ENCODE measurements at places on chromosomes 5 and 9.
A peak's percentile ranks its signal among the peaks of the same experiment; 100 is the strongest.

DNA sequence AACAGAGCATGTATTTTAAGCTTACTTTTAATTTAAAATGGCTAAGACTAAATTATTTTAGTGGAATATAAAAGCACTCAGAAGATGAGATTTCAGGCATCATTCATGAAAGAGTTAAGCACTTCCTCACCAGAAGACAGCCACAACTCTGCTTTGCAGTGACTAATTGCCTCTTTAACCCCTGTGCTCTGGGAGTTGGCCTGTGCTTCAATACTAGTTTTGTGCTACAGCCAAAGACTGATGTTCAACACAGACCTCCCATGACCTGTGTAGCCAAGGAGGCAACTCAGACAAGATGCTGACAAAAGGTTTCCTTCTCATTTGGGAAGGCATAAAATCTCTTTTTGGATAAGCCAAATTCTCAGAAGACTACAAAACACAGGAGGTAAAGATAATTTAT lies 353.5 kb downstream of the FBXL17 start:
- DNase-seq, result no peak

DNA sequence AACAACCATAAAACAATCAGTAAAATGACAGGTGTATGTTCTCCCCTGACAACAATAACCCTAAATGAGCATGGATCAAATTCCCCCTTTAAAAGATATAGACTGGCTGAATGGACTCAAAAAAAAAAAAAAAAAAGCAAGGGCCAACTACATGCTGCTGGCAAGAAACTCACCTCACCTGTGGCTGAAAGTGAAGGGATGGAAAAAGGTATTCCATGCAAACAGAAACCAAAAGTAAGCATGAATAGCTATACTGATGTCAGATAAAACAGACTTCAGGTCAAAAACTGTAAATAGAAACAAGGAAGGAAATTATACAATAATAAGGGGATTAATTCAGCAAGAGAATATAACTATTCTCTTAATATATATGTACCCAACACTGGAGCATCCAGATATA lies 54.2 kb upstream of the SSBP2 start:
- DNase-seq, result no peak

GRCh38 chr9:20906326-20906725 lies 125.1 kb downstream of the HACD4 start:
- DNase-seq, result no peak

DNA sequence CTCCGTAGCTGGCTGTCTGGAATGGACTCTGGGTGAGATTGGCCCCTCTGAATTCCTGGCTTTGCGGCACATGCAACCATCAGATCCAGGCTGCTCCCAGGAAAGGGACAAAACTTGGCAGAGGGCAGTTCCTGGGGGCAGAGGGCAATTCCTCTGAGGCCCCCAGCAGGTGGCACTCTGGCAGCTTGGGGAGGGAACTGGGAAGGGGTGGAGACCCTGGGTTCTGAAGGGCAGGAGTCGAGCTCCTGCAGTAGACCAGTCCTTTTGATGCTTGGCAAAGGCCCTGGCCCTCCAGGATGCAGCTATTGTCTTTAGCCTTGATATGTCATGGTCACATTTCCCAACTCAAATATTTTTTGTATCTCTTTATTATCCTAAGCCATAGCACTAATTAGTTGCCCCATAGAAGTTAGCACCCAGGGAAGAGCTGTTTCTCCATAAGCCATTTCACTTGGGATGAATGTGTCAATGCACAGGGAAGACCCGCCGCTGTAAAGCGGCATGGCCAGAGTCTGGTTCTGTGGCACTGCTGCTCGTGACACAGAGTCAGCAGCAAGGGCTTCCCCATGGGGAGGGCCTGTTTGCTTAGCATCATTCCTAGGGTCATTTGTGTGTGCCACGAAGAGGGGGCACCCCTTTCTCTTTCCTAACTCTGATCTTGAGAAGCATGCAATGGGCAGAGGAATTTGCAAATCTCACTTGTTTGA lies 51.2 kb upstream of the CDK20 start:
- no peak for DNase-seq

- DNase-seq, result no peak
Measured at GRCh38 chr5:31559942-31560341, 27.8 kb downstream of the C5orf22 start.

DNA sequence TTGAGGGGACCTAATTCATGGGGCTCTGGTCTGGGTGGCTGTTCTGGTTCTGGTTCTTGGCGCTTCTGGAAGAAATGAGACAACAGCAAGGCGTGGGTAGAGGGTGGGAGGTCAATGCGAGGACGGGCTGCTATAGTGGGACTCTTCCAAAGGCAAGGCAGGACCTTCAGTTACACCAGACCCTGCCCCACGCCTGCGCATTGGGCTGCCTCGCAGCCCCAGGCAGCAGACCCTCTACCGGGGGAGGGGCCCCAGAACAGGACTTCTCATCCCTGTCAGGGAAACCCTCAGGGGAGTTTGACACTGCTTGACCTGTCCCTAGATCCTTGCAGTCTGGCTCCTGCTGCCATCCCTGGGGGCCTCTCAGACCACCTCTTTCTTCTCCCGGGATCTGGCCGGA lies 18.5 kb downstream of the CCDC69 start:
- DNase-seq, result no peak

GRCh38 chr5:175246242-175246888 lies 197.6 kb downstream of the DRD1 start:
- DNase-seq, result no peak

DNA sequence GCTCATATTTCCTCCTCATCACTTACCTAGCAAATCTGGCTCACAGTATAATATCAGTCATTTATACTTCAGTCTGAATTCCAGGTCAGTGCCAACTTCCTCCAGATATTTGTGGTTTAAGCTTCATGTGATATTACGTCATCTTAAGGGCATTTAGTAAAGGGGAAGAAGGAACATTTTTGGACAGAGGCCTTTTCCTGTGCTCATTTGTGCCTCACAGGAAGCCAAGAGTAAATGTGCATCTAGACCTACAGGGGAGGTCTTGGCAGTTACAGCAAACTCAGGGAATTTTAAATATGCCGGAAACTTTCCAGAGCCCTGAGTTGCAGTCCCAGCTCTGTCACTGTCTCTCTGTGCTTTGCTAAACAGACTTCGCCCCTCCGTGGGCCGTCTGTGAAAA lies 12.3 kb upstream of the KCNIP1 start:
- no peak for DNase-seq

GRCh38 chr5:140205216-140205615 lies 30.2 kb downstream of the CYSTM1 start:
- no peak for DNase-seq

GRCh38 chr9:95370064-95370463 lies 52.6 kb upstream of the FANCC start:
- no peak for DNase-seq

DNA sequence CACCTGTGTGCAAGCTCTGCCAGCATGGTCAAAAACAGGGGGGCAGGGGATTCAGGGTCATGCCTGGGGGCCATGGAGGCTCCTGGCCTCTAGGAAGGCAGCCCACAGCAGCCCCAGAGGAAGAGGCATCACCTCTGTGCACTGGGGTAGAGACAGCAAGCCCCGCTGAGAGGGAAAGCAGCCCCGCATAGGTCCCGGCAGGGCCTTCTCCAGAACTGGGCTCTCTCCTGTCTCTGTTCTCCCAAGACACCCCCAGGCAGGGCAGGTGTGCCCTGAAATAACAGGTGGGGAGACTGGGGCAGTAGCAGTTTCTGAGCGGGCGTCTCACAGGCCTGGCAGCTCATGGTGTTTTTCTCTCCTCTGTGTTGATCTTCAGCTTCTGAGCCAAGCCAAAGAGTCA lies 279.1 kb downstream of the HSPA4 start:
- no peak for DNase-seq

- DNase-seq, result no peak
Measured at GRCh38 chr5:93186076-93186682, 394.8 kb downstream of the NR2F1-AS1 start.

- no peak for DNase-seq
Measured at GRCh38 chr5:132313366-132313765, 19.2 kb downstream of the SLC22A4 start.

GRCh38 chr9:72292874-72293607 lies 72.0 kb downstream of the ZFAND5 start:
- no peak for DNase-seq

GRCh38 chr5:101950019-101950418 lies 346.1 kb downstream of the SLCO4C1 start:
- no peak for DNase-seq

GRCh38 chr9:29241320-29241719 lies 1668.0 kb upstream of the C9orf72 start:
- DNase-seq, result no peak

GRCh38 chr5:127858116-127858784 lies 155.1 kb downstream of the CCDC192 start:
- no peak for DNase-seq

DNA sequence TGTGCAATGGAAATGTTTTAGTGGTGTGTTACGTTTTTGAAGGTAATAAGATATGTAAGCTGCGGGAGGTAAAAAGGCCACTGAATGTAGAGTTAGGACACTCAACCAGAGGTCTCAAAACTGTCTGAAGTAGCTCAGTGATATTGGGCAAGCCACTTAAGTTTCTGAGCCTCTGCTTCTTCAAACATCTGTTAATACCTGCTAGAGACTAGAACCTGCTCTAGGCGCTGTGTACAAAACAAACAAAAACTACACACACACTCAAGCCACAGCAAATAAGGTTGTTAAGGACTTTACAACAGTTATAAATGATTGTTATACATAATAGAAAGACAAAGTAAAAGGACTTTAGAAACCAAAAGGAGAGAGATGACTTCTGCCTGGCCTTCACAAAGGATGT lies 24.6 kb upstream of the FAM240B start:
- no peak for DNase-seq

GRCh38 chr5:150179019-150179620 lies 10.7 kb upstream of the SLC6A7 start:
- DNase-seq, result no peak

DNA sequence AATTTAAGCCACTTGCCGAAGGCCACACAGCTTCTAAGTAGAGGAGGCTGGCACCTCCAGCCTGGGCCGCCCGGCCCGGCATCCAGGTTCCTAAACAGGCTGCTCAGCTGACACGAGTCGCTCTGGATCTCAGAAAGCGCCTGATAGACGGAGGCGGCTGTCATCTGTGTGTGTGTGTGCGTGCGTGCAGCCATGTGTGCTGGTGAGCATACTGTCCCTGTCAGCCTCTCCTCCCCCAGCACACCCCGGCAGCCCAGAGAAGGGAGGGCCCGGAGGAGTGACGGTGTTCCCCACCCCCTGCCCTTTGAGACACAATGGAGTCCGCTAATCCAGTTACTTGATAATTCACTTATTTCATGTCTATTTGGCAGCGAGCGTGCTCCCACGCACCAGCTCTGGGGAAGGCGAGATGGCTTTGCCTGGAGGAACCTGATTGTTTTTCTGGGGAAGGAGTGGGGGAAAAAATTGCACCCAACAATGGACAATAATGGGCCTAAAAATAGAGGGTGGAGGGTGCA lies 20.0 kb downstream of the NTNG2 start:
- no peak for DNase-seq

DNA sequence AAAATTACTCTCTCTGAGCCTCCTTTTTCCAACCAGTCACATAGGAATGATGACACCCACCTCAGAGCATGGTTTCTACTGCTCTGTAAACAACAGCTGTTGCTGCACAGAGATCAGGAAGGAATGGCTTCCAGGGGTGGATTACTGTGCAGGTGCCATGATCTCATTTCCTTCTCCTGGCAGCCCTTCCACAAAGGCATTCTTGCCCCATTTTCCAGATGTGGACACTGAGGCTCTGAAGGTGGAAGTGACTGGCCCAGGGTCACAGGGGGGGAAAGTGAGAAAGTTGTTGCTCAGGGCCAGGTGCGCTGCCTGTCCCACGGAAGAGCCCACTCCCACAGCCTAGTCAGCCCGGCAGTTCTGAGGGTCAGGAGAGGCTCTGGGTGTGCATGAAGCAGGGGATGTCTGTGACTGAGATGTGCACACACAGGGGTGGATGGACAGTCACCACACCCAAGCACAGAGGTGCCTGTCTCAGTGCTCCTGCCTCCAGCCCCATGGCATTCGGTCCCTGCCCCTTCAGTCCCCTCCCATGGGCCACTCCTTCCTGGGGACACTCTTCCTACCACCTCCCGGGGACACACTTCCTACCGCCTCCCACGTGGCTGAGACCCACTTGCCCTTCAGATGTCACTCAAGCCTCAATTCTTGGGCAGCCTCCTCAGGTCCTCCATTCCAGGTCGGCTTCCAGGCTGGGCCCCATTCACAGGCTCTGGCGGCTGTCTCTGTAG lies 17.0 kb downstream of the FGFR4 start:
- no peak for DNase-seq

GRCh38 chr9:35852267-35852815 lies 17.9 kb downstream of the OR13J1 start:
- DNase-seq, result no peak

- peak; percentile 23 for DNase-seq
Measured at GRCh38 chr5:172114875-172115422, 73.1 kb downstream of the STK10 start.

- no peak for DNase-seq
Measured at GRCh38 chr9:13900449-13900848, 413.5 kb downstream of the NFIB start.

DNA sequence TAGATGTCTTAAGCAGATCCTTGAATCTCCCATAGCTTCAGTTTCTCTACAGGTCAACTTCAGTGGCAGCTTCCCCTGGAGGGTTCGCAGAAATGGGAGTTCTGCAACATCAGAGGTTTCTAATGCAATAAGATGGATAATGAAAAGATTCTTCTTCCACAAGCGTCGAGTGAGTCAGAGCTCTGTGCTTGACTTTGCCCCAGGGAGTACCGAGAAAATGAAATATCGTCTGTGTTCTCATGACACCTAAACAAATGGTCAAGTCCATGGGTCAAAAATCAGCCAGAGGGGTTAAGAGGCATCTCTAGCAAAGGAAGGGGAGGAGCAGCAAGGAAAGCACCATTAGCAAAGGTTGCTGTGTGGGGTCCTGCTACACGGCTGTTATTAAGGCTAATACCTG lies 3.2 kb upstream of the ADRA1B start:
- no peak for DNase-seq

- no peak for DNase-seq
Measured at GRCh38 chr9:120412425-120412951, 167.5 kb downstream of the CDK5RAP2 start.

GRCh38 chr5:142481410-142481809 lies 156.6 kb upstream of the SPRY4 start:
- no peak for DNase-seq

GRCh38 chr5:20605732-20606525 lies 617.9 kb upstream of the CDH18 start:
- DNase-seq, result no peak

DNA sequence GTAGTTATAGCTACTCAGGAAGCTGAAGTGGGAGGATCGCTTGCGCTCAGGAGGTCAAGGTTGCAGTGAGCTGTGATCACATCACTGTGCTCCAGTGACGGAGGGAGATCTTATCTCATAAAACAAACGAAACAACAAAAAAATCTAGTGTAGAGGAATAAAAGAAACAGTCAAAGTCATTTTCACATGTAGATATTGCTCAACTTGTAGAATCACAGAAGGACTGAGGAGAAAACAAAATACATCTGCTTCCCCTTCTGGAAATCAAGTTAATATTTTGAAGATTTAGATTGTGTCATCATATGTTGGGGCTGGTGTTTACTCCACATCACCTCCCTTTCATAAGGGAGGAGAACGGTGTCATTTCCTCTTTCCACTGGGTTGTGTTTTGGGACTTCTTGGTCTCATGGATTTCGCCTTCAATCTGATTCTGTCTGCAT lies 8.2 kb upstream of the SLC46A2 start:
- no peak for DNase-seq

GRCh38 chr5:1079961-1080360 lies 31.9 kb downstream of the SLC12A7 start:
- no peak for DNase-seq

All from stimulated activated CD4-positive, alpha-beta T cell treated with anti-CD3 and anti-CD28 coated beads, TNF-alpha, amount 100 ng/mL, for 1 hour (primary cell).